ENCODE measurements at places on chromosomes 2 and 18. TPM values are rescaled to one million over a fixed set of nuclear protein-coding genes. Genes with fewer than 3 reads are reported as not detected.

GRCh38 chr2:52178845-52179244 lies 1146.9 kb upstream of the NRXN1 start:
- H3K27me3 ChIP-seq = no peaks in the 10 kb centered on the region
- H3K4me3 ChIP-seq = no peak overlapping the region
- H3K27ac ChIP-seq = no peak overlapping the region
- no peaks in the 10 kb centered on the region for H3K4me1 ChIP-seq
- no peaks in the 10 kb centered on the region for H3K36me3 ChIP-seq
- DNase-seq = no peak

- H3K36me3 ChIP-seq = no peaks in the 10 kb centered on the region
- H3K4me3 ChIP-seq = no peak overlapping the region
- H3K4me1 ChIP-seq = no peaks in the 10 kb centered on the region
- H3K27ac ChIP-seq = no peak overlapping the region
- no peak for DNase-seq
Observed at GRCh38 chr18:59941331-59941730, 41.5 kb downstream of the PMAIP1 start.

DNA sequence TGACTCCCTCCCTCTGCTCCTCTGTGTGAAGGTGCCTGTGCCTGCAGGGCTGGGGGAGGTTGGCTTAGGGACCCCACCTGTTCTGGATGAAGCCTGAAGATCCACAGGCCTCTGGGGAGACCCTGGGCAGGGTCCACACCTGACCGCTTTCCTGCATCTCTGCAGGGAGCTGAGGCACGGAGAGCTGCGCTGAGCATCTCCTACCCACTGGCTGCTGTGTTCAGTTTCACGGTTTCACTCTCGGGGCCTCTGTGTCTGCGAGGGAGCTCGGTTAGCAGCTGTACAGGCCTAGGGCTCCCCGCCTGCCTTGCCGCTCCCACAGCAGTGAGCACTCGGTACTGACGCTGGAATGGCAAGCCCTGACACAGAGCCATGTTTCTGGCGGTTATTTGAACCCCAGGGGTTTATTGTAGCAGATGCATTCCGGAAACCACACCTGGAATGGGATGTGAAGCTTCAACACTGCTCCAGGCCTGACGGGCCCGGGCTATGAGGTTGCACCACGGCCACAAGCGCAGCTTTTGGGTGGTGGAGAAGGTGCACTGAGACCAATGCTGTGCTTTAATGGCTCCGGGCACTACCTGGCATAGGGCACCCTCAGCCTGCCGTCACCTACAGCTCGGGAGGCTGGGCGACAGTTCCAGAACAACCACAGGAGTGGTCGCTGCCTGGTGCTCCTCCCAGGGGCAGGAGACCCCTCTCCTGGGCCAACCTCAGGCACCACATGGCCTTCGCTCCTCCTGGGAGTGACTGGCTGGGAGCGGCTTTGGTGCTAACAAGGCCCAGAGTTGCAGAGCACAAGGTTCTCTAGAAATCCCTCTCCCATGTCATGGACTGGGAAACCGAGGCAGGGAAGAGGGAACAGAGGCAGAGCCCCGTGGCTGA lies 257.9 kb downstream of the NDUFA10 start:
- no peaks in the 10 kb centered on the region for H3K36me3 ChIP-seq
- no peak overlapping the region for H3K27ac ChIP-seq
- no peaks in the 10 kb centered on the region for H3K4me1 ChIP-seq
- DNase-seq = no peak
- no peak overlapping the region for H3K4me3 ChIP-seq

DNA sequence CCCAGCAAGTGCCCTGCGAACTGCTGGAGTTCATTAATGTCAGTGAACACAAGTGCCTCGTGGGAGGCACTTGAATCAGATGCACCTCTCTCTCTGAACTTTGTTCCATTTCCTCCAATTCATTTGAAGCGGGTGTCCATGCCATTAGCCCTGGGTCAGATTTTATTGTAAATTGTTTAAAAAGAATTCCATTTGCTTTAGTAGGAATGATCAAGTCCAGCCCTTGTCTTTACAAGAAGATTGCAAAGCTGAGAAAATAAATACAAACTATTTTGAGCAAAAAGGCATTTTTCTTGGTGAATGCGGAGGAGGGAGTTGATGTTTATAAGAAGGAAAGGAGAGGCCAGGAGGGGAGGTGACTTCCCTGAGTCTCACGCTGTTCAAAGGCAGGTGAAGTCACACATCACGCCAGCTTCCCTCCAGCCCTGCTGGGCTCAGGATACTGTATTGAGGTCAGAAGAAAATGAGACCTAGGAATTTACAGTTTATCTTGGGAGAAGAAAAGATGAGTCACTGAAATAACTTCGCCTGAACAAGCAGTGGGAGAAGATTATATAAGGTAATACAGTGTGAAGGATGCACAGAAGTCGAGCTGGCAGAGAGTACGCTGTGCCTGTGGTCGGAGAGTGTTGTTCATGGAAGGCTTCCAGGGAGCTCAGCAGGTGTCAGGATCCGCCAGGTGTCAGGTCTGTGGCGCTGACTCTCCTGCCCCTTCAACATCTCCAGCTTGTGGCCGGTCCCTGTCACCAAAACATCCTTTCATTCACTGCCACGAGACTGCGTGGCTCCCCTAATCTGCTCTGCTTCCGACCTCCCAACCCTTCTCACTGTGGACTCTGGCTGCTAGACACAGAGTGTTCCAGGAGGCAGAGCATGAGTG lies 36.5 kb downstream of the EFR3B start:
- DNase-seq = no peak
- peak overlapping the region; percentile 37 for H3K4me3 ChIP-seq
- peak overlapping the region; percentile 72 for H3K27ac ChIP-seq
- peaks cover 66% of the 10 kb centered on the region for H3K4me1 ChIP-seq

Gene RBKS
- total RNA-seq = 2.7 TPM

- no peaks in the 10 kb centered on the region for H3K36me3 ChIP-seq
- no peak overlapping the region for H3K27ac ChIP-seq
- DNase-seq = no peak
- no peaks in the 10 kb centered on the region for H3K4me1 ChIP-seq
- no peaks in the 10 kb centered on the region for H3K27me3 ChIP-seq
Observed at GRCh38 chr18:2485983-2486382, 85.3 kb downstream of the METTL4 start.

DNA sequence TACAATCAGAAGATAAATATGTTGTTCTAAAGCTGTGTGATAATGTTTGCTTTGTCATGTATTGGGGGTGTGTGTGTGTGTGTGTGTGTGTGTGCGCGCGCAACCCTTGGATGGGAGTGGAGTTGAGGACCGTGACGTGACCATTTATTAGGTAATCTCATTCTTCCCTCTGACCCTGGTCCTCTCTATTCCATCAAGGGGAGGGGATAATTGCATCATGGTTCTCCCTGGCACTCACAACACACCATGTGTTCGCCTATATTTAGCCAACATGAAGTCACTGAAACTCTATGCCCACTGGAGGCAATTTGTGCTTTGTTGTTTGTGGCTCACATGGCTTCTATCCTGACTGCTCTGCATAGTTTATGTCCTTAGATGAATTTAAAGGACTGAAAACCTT lies 79.8 kb upstream of the LRPPRC start:
- no peaks in the 10 kb centered on the region for H3K27me3 ChIP-seq
- peaks cover 4% of the 10 kb centered on the region for H3K4me1 ChIP-seq
- H3K4me3 ChIP-seq = no peak overlapping the region
- no peak for DNase-seq
- no peaks in the 10 kb centered on the region for H3K36me3 ChIP-seq

GRCh38 chr18:60413944-60414547 lies 41.5 kb upstream of the MC4R start:
- no peak overlapping the region for H3K4me3 ChIP-seq
- H3K27ac ChIP-seq = no peak overlapping the region
- no peaks in the 10 kb centered on the region for H3K27me3 ChIP-seq
- no peaks in the 10 kb centered on the region for H3K4me1 ChIP-seq
- H3K36me3 ChIP-seq = no peaks in the 10 kb centered on the region
- DNase-seq = no peak

GRCh38 chr18:10289251-10289650 lies 165.2 kb upstream of the APCDD1 start:
- no peak overlapping the region for H3K27ac ChIP-seq
- no peaks in the 10 kb centered on the region for H3K27me3 ChIP-seq
- H3K36me3 ChIP-seq = no peaks in the 10 kb centered on the region
- H3K4me1 ChIP-seq = no peaks in the 10 kb centered on the region
- no peak overlapping the region for H3K4me3 ChIP-seq
- DNase-seq = no peak

DNA sequence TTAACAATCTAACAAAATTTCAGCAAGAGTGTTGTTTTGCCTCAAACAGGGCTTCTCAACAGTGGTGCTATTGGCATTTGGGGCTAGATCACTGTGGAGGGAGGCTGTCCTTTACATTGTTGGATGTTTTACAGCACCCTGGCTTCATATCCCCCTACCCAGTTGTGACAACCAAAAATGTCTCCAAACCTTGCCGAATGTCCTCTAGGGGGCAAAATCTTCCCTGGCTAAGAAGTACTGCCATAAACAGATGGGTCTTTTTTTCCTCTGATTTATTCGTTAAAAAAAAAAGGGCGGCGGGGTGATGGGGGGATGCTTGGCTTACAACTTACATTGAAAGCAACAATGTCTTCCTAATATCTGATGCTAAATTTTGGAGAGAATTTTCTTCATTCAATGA lies 207.6 kb upstream of the CCDC150 start:
- DNase-seq = no peak
- no peaks in the 10 kb centered on the region for H3K36me3 ChIP-seq
- no peak overlapping the region for H3K4me3 ChIP-seq
- H3K4me1 ChIP-seq = peaks cover 55% of the 10 kb centered on the region
- no peaks in the 10 kb centered on the region for H3K27me3 ChIP-seq
- H3K27ac ChIP-seq = no peak overlapping the region

- no peak for DNase-seq
- peaks cover 26% of the 10 kb centered on the region for H3K36me3 ChIP-seq
- H3K27ac ChIP-seq = no peak overlapping the region
- H3K27me3 ChIP-seq = no peaks in the 10 kb centered on the region
- H3K4me1 ChIP-seq = no peaks in the 10 kb centered on the region
Observed at GRCh38 chr2:106127282-106127771, 66.8 kb downstream of the UXS1 start.

Gene CD302
- total RNA-seq = 17.2 TPM

- no peaks in the 10 kb centered on the region for H3K27me3 ChIP-seq
- no peak for DNase-seq
- peak overlapping the region; percentile 15 for H3K27ac ChIP-seq
- peaks cover 18% of the 10 kb centered on the region for H3K4me1 ChIP-seq
- H3K36me3 ChIP-seq = peaks cover 6% of the 10 kb centered on the region
Observed at GRCh38 chr18:13353084-13353823, 134.7 kb downstream of the LDLRAD4 start.

Gene MYL1
- total RNA-seq = 0.36 TPM
